ENCODE measurements at places on chromosomes 3 and 15. TPM values are rescaled to one million over a fixed set of nuclear protein-coding genes. Genes with fewer than 3 reads are reported as not detected.

Gene HAPLN3
- total RNA-seq = 138 TPM

Gene NECTIN3
- 2.9 TPM for total RNA-seq

Gene HEXA
- total RNA-seq = 91.7 TPM

DNA sequence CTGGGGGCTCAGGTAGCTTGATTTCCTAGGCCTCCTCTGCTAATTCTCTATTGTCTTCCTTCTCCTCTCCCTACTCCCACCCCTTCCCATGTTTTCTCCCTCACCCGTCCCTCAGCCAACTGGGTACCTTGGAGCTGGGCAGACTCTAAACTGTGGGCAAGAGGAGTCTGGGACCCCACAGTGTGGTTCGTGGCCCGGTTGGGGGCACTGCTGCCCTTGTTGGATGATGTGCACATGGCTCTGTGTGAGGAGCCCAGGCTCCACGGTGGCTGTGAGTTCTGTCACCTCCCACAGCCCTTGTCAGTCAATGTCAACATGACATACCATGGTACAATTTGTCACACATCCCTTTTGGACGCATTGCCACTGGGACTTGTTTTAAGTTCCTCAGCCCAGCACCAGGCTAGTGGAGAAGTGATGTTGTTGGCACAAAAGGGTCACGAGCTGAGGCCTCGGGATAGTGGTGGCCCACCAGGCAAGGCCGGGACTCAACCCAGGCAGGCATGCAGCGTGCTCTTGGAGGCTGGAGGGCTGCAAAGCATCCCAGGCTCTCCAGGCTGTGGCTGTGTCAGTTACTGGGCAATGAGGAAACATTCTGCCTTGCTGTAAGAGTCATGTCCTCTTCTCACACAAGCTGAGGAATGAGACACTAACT is 142.3 kb downstream of the TLE3 start:
- H3K4me3 ChIP-seq = no peak overlapping the region
- H3K4me1 ChIP-seq = no peaks in the 10 kb centered on the region
- no peaks in the 10 kb centered on the region for H3K36me3 ChIP-seq
- H3K27me3 ChIP-seq = peaks cover 22% of the 10 kb centered on the region
- DNase-seq = no peak

DNA sequence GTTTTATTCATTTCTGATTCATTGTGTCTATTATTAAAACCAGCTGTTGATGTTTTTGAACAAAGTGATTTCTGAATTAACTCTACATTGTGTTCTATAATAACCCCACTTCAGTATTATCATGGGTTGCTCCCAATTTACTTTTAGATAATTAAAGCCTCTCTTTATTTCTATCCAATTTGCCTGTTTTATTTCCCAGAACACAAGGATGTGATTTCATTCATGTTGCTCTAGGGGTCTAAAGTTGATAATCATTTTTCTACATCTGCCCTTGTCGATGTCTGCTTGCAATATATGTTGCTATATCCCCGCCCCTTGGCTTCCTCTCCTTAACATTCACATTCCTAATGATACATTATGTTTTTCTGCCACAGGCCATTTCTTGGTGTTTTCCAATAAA is 747.3 kb downstream of the CADM2 start:
- H3K4me1 ChIP-seq = no peaks in the 10 kb centered on the region
- H3K27ac ChIP-seq = no peak overlapping the region
- no peaks in the 10 kb centered on the region for H3K36me3 ChIP-seq
- no peaks in the 10 kb centered on the region for H3K27me3 ChIP-seq
- DNase-seq = no peak
- no peak overlapping the region for H3K4me3 ChIP-seq

GRCh38 chr15:41879321-41879845 is 14.5 kb downstream of the SPTBN5 start:
- H3K27me3 ChIP-seq = peaks cover 12% of the 10 kb centered on the region
- no peaks in the 10 kb centered on the region for H3K36me3 ChIP-seq
- no peak overlapping the region for H3K4me3 ChIP-seq
- H3K27ac ChIP-seq = no peak overlapping the region
- peaks cover 10% of the 10 kb centered on the region for H3K4me1 ChIP-seq
- DNase-seq = no peak

DNA sequence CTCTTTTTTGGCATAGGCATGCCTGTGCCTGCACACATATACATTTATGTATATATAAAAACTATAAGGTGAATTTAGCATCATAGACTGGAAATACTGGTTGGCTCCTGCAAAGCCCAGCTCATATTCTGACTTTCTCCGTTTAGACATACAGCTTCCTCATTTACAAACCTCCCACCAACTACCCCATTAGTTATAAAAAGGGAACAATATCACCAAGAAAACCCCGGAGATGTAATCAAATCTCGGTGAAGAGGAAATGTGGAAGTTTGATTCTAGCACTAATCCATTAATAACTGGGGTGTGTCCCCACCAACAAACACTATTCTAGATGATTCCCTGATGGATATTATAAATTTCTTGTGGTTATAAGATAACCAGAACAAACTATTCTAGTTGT is 517.7 kb upstream of the TBL1XR1 start:
- H3K27ac ChIP-seq = no peak overlapping the region
- no peaks in the 10 kb centered on the region for H3K36me3 ChIP-seq
- H3K4me1 ChIP-seq = no peaks in the 10 kb centered on the region
- no peak overlapping the region for H3K4me3 ChIP-seq
- H3K27me3 ChIP-seq = peaks cover 3% of the 10 kb centered on the region

GRCh38 chr3:169822540-169822939 is 9.8 kb upstream of the LRRC34 start:
- H3K27ac ChIP-seq = no peak overlapping the region
- DNase-seq = no peak
- H3K36me3 ChIP-seq = peaks cover 2% of the 10 kb centered on the region
- peaks cover 31% of the 10 kb centered on the region for H3K27me3 ChIP-seq
- H3K4me3 ChIP-seq = no peak overlapping the region
- no peaks in the 10 kb centered on the region for H3K4me1 ChIP-seq
